ENCODE measurements at places on chromosomes 1 and 21. TPM values are rescaled to one million over a fixed set of nuclear protein-coding genes. Genes with fewer than 3 reads are reported as not detected.

- peak overlapping the region; percentile 34 for H3K27ac ChIP-seq
- H3K4me1 ChIP-seq = peaks cover 44% of the 10 kb centered on the region
- peaks cover 3% of the 10 kb centered on the region for H3K36me3 ChIP-seq
- no peak overlapping the region for H3K4me3 ChIP-seq
- no peaks in the 10 kb centered on the region for H3K27me3 ChIP-seq
Measured at GRCh38 chr1:234773936-234774677, 164.1 kb upstream of the IRF2BP2 start.

DNA sequence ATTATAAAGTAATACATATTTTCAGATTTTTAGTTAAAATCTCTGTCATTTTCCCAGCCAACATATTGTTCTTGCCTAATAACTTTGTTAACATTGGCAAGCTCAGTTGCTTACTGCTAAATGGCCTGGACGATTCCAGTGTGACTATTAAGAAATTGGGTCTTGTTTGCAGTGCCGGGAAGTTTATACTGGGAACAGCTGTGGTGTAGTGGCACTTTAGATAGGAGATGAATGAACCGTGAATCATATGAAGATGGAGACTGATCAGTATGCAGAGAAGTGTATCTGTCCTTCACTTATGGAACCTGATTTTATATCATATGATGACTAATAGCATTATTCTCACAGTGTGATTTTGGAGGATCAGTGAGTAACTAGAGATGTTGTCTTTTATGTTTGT lies 3.3 kb downstream of the CHRM3 start:
- H3K4me3 ChIP-seq = no peak overlapping the region
- H3K36me3 ChIP-seq = no peaks in the 10 kb centered on the region
- peaks cover 24% of the 10 kb centered on the region for H3K4me1 ChIP-seq
- no peak for DNase-seq
- peaks cover 60% of the 10 kb centered on the region for H3K27me3 ChIP-seq

PADI2 gene
- total RNA-seq = not detected

CYP4Z1 gene
- not detected for total RNA-seq

GRCh38 chr1:207346513-207346912 lies 25.0 kb downstream of the CD55 start:
- no peak overlapping the region for H3K27ac ChIP-seq
- no peak overlapping the region for H3K4me3 ChIP-seq
- peaks cover 82% of the 10 kb centered on the region for H3K36me3 ChIP-seq

GRCh38 chr1:226754793-226755533 lies 15.9 kb upstream of the ITPKB start:
- no peak overlapping the region for H3K27ac ChIP-seq
- peak; percentile 25 for DNase-seq
- H3K27me3 ChIP-seq = no peaks in the 10 kb centered on the region
- no peaks in the 10 kb centered on the region for H3K36me3 ChIP-seq

- H3K27me3 ChIP-seq = peaks cover 26% of the 10 kb centered on the region
- H3K4me3 ChIP-seq = no peak overlapping the region
- no peaks in the 10 kb centered on the region for H3K36me3 ChIP-seq
Measured at GRCh38 chr21:41472753-41473548, 35.0 kb downstream of the TMPRSS2 start.

PDE9A gene
- 6.3 TPM for total RNA-seq

- H3K27ac ChIP-seq = no peak overlapping the region
- DNase-seq = peak; percentile 50
- peaks cover 7% of the 10 kb centered on the region for H3K27me3 ChIP-seq
- H3K4me1 ChIP-seq = peaks cover 12% of the 10 kb centered on the region
- H3K36me3 ChIP-seq = peaks cover 9% of the 10 kb centered on the region
- no peak overlapping the region for H3K4me3 ChIP-seq
Measured at GRCh38 chr1:33302325-33302724, 18.6 kb downstream of the A3GALT2 start.

SPRR2G gene
- not detected for total RNA-seq

GRCh38 chr1:12477936-12478611 lies 139.9 kb downstream of the DHRS3 start:
- H3K36me3 ChIP-seq = peaks cover 6% of the 10 kb centered on the region
- H3K27ac ChIP-seq = peak overlapping the region; percentile 91
- H3K4me3 ChIP-seq = peak overlapping the region; percentile 59
- H3K27me3 ChIP-seq = no peaks in the 10 kb centered on the region
- peaks cover 90% of the 10 kb centered on the region for H3K4me1 ChIP-seq
- DNase-seq = peak; percentile 49

DNA sequence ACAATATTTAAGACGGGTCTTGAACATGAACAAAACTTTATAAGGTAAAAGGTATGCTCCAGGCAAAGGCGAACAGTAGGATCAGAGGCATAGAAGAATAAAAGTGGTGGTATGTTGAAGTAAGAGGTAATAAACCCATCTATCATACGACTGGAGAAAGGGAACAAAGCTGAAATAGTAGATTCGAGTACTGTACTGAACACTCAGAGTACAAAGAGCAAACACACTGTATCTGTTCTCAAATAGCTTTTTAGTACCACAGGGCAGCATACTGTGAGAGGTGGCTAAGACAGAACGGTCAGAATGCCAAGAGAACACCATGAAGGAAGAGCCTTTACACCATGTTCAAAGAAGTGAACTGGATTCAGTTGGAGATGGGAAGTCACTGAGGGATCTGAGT lies 83.2 kb downstream of the EPS15 start:
- peaks cover 22% of the 10 kb centered on the region for H3K4me1 ChIP-seq
- no peak for DNase-seq
- H3K27ac ChIP-seq = no peak overlapping the region
- H3K27me3 ChIP-seq = no peaks in the 10 kb centered on the region

- no peak overlapping the region for H3K27ac ChIP-seq
- no peaks in the 10 kb centered on the region for H3K27me3 ChIP-seq
Measured at GRCh38 chr1:53409695-53410094, 49.5 kb upstream of the DMRTB1 start.

DNA sequence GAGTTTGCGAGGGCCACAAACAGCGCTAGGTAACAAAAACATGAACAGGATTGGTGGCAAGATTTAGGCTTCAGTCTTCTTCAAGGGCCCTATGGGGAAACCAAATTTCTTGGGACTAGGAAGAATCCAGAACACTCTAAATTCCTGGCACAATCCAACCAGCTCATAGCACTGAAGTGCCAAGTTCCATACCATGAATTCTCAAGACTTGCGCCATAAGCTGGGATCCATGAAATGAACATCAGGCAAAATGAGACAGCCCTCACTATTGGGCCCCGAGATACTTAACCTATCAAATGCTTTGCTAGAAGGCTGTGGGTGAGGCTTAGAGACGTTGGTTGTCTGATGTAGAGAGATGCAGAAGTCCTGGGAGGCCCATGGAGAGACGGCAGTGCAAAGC lies 322.1 kb downstream of the PAPPA2 start:
- no peak overlapping the region for H3K4me3 ChIP-seq
- H3K4me1 ChIP-seq = no peaks in the 10 kb centered on the region
- no peak for DNase-seq
- H3K27ac ChIP-seq = no peak overlapping the region

GRCh38 chr1:3703786-3704371 lies 48.4 kb upstream of the CCDC27 start:
- H3K27ac ChIP-seq = no peak overlapping the region
- peaks cover 11% of the 10 kb centered on the region for H3K27me3 ChIP-seq
- H3K4me3 ChIP-seq = no peak overlapping the region
- no peak for DNase-seq
- no peaks in the 10 kb centered on the region for H3K36me3 ChIP-seq

COL6A2 gene
- total RNA-seq = 6.7 TPM

FAM151A gene
- not detected for total RNA-seq

GRCh38 chr1:73671530-73671929 lies 526.4 kb downstream of the LRRIQ3 start:
- H3K4me1 ChIP-seq = no peaks in the 10 kb centered on the region
- H3K27me3 ChIP-seq = no peaks in the 10 kb centered on the region
- no peak overlapping the region for H3K27ac ChIP-seq
- DNase-seq = no peak

GRCh38 chr1:53625766-53626520 lies 113.0 kb downstream of the GLIS1 start:
- no peaks in the 10 kb centered on the region for H3K4me1 ChIP-seq
- DNase-seq = no peak
- H3K27ac ChIP-seq = no peak overlapping the region
- H3K4me3 ChIP-seq = no peak overlapping the region
- H3K27me3 ChIP-seq = no peaks in the 10 kb centered on the region

RGS16 gene
- total RNA-seq = 35.3 TPM

DNA sequence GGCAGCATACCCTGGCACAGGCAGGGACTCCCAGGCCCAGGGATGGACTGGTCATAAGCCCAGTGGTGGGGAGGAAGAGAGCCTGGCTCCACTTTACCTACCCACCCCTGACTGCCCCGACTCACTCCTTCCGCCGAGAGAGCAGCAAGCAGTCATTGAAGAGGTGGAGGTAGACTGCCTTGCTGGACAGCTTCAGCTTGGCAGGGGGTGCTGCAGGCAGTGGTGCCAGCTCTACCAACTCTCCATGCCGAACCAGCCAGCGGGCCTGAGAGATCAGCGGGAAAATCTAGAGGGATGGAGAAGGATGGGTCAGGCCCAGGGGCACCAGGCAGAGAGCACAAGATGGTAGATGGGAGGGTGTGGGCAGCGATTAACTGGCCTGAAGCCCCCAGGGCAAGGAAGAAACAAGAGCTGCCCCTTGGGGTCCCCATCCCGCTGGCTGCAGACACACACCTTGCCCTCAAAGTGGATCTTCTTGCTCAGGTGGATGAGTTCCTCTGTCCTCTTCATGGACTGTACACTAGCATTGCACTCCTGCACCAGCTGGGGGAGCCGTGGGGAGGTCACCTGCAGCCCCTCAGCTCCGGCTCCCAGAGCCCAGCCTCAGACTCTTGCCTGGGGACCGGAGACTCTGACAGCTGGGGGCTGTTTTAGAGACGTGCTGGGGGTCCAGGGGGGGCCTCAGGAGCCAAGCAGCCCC lies 7.7 kb downstream of the ARHGEF19 start:
- H3K27me3 ChIP-seq = no peaks in the 10 kb centered on the region
- H3K27ac ChIP-seq = no peak overlapping the region
- no peaks in the 10 kb centered on the region for H3K36me3 ChIP-seq

- H3K36me3 ChIP-seq = no peaks in the 10 kb centered on the region
- no peaks in the 10 kb centered on the region for H3K27me3 ChIP-seq
- no peak overlapping the region for H3K4me3 ChIP-seq
- peak; percentile 57 for DNase-seq
Measured at GRCh38 chr1:226763905-226764264, 24.8 kb upstream of the ITPKB start.

CEP170 gene
- 52.9 TPM for total RNA-seq

DNA sequence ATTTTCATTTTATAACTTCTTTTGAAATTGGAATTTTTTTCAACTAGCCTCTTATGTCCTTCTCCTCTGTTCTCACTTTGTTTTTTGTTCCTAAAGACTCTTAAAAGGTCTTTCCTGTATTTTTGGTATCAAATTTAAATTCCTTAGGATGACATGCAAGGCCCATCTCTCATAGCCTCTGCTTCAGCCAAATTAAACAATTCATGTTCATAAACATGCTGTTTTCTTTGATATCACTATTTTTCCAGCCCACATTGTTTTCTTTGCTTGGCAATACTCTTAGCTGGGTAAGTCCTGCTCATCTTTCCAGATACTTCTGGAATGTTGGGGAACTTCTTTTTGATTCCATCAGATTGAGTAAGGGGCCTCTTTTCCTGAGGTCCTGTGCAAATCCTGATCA lies 55.8 kb upstream of the GPR88 start:
- DNase-seq = no peak
- H3K4me1 ChIP-seq = peaks cover 3% of the 10 kb centered on the region
- no peak overlapping the region for H3K27ac ChIP-seq
- H3K4me3 ChIP-seq = no peak overlapping the region
- H3K36me3 ChIP-seq = peaks cover 15% of the 10 kb centered on the region

DNA sequence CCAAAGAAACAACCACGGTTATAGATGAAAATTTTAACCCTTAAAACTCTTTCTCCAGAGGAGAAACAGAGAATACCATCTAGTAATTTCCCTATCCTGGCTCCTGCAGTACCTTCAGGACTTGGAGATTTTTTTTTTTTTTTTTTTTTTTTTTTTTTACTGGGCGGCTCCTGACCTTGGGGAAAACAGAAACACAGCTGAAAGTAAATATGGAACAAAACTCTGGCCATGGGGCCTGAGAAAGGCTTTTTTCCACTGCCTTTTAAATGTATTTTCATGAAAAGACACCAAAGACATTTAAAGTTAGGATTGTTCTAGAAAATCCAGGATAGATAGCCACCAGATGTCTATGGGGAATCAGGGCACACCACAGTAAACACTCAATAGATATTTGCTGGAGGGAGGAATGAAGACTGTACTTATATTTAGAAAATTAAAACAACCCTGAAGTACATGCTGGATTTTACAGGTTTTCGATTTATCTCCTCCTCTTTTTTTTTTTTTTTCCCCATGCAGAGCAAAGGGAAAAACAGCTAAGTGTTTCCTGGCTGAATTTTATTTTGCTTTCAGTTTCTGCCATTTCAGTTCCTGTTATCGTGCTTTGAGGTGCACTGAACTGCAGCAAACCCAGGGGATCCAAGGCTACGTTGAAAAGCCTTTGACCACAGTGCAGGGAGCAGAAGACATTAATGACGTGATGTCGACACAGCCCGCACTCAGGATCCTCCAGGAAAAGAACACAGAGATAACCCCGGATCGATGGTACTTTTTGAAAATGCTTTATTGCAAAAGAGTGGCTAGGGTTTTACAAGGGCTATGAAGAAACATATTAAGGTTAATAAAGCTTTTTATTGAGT lies 35.7 kb upstream of the CNN3 start:
- peak overlapping the region; percentile 84 for H3K27ac ChIP-seq
- H3K36me3 ChIP-seq = no peaks in the 10 kb centered on the region
- H3K27me3 ChIP-seq = no peaks in the 10 kb centered on the region
- DNase-seq = peak; percentile 48

DNA sequence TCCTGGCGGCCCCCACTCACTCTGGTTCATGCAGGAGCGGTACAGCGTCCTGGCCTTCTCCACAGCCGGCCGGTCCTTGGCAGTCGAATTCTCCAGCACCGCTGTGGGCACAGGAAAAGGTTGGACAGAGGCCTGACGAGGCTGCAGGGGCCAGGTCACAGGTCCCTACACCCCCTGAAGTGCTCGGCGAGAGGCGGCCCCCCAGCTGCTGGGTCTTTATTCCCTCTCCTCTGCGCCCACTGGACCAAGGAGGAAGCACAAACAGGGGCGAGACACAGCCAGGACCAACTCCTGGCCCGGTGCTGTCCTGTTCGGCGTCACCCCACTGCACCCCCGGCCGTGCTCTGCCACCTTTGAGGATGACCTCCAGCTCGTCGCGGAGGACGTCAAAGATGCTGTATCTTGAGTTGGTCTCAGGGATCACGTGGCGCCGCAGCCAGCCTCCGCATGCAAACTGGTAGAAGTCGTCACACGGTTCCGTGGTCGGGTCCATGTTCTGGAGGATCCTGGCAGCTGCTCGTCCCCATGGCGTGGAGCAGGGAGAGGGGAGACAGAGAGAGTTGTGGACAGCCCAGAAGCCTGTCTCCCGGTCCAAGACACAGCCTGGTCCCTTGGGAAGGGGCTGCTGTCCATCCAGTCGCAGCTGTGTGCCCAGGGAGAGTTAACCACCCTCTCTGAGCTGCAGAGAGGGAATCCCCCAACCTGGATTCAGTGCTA lies 22.9 kb downstream of the PRXL2B start:
- H3K4me1 ChIP-seq = no peaks in the 10 kb centered on the region
- no peaks in the 10 kb centered on the region for H3K27me3 ChIP-seq
- no peaks in the 10 kb centered on the region for H3K36me3 ChIP-seq
- DNase-seq = no peak

HSD3B1 gene
- not detected for total RNA-seq

ELAVL4 gene
- total RNA-seq = not detected

Data from activated naive CD4-positive, alpha-beta T cell treated with anti-CD3 and anti-CD28 coated beads for 36 hours (primary cell).